ENCODE measurements at places on chromosomes 13 and 19.
A peak's percentile ranks its signal among the peaks of the same experiment; 100 is the strongest.

GRCh38 chr13:66689037-66689619, 541.0 kb downstream of the PCDH9 start:
- DNase-seq = peak; percentile 16

- DNase-seq = no peak
Observed at GRCh38 chr13:110706570-110707372, 855 bp upstream of the CARS2 start.

- DNase-seq = no peak
Observed at GRCh38 chr13:109146912-109147647, 517.7 kb downstream of the MYO16 start.

DNA sequence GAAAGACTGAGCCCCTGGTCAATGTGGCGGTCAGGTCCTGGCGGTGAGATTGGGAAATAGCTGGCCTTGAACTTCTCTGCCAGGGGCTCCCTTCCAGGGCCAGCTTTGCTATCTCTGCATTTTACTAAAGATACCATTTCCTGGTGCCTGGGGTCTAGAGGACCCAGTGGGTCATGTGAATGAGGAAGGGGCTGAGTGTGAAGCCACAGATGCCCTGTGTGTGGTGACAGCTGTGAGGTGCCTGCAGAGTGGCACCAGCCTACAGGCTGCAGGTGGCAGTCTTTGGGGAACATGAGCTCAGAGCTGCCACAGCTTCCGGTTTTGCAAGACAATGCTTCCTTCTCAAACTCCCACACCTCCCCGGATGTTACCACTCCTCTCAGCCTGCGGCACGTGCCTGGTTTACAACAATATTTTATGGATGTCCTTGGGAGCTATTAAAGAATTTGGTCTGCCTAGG, 5.2 kb upstream of the MLNR start:
- no peak for DNase-seq

- no peak for DNase-seq
Observed at GRCh38 chr13:20241593-20241992, 9.5 kb upstream of the GJB6 start.

DNA sequence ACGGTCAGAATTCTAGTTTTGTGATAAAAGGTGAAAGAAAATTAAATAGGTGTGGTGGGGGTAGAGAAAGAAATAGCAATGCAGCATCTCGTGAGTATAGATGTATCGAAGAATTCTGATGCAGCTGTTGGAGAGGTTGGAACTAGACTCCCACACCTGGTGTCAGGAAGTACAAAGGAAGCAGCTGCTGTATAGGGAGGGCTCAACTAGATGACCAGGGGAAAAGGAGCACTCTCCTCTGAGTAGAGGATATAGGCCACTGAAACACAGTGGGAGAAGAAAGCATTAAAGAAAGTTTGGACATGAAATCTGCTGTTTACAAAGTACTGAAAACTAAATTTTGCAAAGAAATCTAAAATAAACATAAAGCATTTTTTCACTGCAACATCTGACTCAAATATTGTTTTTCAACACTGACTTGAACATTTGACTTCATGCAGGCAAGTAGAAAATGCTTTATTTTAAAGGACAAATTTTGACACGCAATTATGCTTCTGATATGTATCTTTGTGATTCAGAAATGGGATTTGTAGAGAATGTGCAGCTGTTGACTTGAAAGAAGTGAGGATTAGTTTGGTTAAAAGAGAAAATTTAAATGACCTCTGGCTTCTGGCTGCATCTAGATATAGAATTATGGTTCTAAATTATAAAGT, 82.2 kb downstream of the MIPEP start:
- no peak for DNase-seq

GRCh38 chr19:18294467-18294864, 13.0 kb upstream of the JUND start:
- no peak for DNase-seq

DNA sequence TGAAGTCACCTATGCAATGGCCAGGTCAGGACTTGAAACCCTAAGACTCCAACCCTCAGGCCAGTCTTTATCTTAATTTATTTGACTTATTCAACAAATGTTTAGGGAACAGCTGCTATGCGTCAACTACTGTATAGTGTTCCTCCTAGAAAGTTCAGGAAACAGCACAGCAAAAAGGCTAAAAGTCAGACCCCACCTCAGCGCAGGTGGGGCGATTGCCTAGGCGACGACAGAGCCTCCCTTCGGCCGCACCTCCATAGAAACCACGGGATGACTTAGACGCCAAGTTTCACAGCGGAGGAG, 502 bp downstream of the VRK3 start:
- no peak for DNase-seq

- DNase-seq = no peak
Observed at GRCh38 chr19:45428384-45429231, 4.9 kb upstream of the ERCC1 start.

- DNase-seq = no peak
Observed at GRCh38 chr19:384799-385169, 24.2 kb downstream of the C2CD4C start.

GRCh38 chr19:5480427-5480836, 25.2 kb downstream of the ZNRF4 start:
- peak; percentile 7 for DNase-seq
